ENCODE measurements at places on chromosomes 12 and 14. TPM values are rescaled to one million over a fixed set of nuclear protein-coding genes. Genes with fewer than 3 reads are reported as not detected.

- no peak overlapping the region for H3K4me3 ChIP-seq
- peaks cover 54% of the 10 kb centered on the region for H3K36me3 ChIP-seq
- H3K27me3 ChIP-seq = no peaks in the 10 kb centered on the region
- H3K4me1 ChIP-seq = peaks cover 10% of the 10 kb centered on the region
These were observed 39.0 kb downstream of the RNF34 start for GRCh38 chr12:121438905-121439304.

MMP19 gene
- 5.0 TPM for total RNA-seq

DNA sequence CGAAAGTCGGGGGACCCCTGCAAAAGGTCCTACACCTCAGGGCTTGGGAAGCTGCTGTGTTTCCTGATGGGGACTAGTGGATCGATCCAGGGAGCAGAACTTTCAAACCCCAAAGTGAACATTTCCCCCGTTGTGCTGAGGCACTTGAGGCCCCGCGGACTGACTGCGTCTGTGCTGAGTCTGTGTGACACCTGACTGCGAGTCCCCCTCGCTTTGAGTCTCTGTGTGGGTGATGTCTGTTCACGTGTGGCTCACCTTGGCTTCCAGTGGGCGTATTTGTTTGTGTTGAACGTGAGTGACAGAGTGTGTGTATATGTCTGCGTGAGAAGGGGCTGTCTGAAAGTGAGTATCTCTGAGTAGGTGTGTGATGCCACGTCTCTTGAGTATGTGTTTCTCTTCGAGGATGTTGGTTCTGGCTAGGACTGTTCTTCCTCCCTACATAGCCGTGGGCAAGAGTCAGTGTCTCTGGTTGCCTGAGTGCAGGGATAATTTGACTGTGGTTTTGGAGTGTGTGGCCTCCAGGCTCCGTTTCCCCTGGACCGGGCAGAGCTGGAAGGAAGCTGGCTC is 1.3 kb downstream of the TEAD4 start:
- H3K4me1 ChIP-seq = peaks cover 52% of the 10 kb centered on the region
- no peaks in the 10 kb centered on the region for H3K36me3 ChIP-seq
- peak overlapping the region; percentile 94 for H3K27ac ChIP-seq
- DNase-seq = no peak
- H3K4me3 ChIP-seq = peak overlapping the region; percentile 58

DNA sequence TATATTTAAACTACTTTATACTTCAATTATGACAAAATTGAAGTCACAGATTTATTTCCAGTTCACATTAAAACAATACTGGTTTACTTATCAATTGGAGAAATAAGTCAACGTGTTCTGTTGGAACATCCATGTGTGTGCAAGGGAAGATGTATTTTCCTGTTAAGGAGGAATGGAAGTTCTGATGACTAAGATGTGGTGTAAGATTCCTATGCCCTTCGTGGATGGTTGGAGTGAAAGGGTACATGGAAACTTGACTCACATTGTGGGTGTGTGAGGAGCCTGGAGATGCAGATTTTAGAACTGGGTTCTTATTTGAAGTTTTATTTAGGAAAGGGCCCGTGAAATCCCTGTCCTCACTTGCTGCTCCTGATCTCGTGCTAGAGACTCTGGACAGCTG is 95.3 kb downstream of the CATSPERB start:
- H3K36me3 ChIP-seq = no peaks in the 10 kb centered on the region
- no peak for DNase-seq
- no peaks in the 10 kb centered on the region for H3K4me1 ChIP-seq
- no peaks in the 10 kb centered on the region for H3K27me3 ChIP-seq
- no peak overlapping the region for H3K4me3 ChIP-seq

DNA sequence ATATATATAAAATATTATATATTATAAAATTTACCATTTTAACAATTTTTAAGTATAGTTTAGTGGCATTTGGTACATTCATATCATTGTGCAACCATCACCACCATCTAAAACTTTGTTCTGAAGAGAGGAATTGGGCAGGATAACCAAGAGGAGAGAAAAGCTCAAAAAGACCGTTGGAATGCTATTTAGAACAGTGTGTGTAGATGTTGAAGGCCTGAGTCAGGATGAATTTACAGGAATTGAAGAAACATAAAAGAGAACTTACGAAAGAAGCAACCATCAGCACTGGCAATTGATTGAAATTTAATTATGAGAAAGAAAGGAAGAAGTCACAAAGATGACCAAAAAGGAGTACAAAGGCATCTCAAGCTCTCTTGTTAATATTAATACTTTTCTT is 196.9 kb upstream of the PWP1 start:
- no peak overlapping the region for H3K27ac ChIP-seq
- H3K27me3 ChIP-seq = no peaks in the 10 kb centered on the region
- H3K4me3 ChIP-seq = no peak overlapping the region
- peaks cover 16% of the 10 kb centered on the region for H3K4me1 ChIP-seq
- no peak for DNase-seq

MLH3 gene
- 16.1 TPM for total RNA-seq
